ENCODE measurements at places on chromosomes 2 and 18.

GRCh38 chr2:28364610-28365009 lies 28.0 kb upstream of the FOSL2 start:
- DNase-seq, result no peak

- DNase-seq, result no peak
Observed at GRCh38 chr2:37618326-37618725, 53.1 kb downstream of the CDC42EP3 start.

DNA sequence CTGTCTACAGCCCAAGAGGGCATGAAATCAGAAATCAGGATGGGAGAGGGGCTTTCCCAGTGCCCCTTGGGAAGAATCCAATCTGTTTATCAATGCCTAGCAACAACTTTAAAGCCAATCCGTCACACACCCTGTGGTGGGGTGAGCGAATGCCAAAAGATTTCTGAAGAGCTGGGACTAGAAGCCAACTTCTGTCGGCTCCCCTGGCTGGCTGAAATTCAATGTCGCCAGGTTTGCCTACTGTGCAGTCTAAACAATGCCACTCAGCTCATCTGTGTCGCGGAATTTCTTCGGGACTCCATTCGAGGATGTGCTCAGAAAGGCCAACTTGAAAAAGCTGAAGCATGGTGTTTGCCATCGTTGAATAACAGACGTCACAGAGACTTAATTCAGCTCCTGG lies 31.5 kb upstream of the NCKAP5 start:
- no peak for DNase-seq

- DNase-seq, result no peak
Observed at GRCh38 chr18:38035193-38035592, 469.6 kb upstream of the CELF4 start.

GRCh38 chr2:171327043-171327496 lies 106.7 kb downstream of the METTL8 start:
- DNase-seq, result no peak

Data from heart right ventricle (tissue), 16 donors.